ENCODE measurements at places on chromosomes 5 and 9.

GRCh38 chr9:136701668-136702053 lies 10.7 kb upstream of the DIPK1B start:
- no peak for DNase-seq

- DNase-seq: no peak
These were observed 601.5 kb downstream of the IRX1 start for GRCh38 chr5:4197151-4197550.

- no peak for DNase-seq
These were observed 103.4 kb upstream of the RASEF start for GRCh38 chr9:83166372-83166771.

- DNase-seq: no peak
These were observed 285.1 kb upstream of the ARRDC3 start for GRCh38 chr5:91668261-91668660.
